ENCODE measurements at places on chromosomes 7 and 10.

GRCh38 chr7:1533547-1534329 is 3.2 kb downstream of the MAFK start:
- peak; percentile 36 for DNase-seq

- no peak for DNase-seq
Measured at GRCh38 chr7:83455612-83456011, 193.3 kb downstream of the SEMA3E start.

DNA sequence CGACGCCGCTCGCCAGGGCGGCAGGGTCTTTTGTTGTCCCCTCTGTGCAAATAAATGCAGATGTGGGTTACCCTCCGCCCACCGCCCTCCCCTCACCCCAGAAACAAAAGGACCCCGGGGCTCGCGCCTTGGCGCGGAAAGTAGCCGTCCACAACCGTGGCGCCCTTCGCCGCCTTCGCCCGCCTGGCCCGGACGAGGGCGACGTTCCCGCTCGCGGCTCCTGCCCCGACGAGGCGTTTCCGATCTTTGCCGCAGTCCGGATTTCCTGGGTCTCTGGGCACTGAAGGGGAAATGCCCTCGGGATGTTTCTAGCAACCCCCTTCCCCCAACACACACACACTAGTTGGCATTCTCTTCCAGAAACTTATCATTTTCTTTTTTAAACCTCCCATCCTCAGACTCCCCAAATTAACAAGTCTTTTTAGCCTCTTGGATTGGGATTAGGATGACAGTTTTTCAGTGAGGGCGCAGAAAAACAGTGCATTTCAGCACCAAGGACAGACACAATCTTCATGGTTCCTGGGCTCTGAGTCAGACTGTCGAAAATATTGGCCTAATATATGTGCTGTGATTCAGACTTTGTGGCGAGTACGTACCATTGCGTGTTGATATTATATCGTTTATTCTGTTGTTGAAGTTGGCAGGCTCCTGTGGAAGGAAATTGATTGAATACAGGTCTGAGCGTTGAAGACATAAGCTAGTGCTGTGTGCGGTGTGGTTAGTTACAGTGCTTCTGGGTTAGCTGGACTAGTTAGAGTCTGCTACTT is 771 bp downstream of the PHYHIPL start:
- no peak for DNase-seq

GRCh38 chr7:132100981-132101380 is 475.3 kb downstream of the PLXNA4 start:
- DNase-seq, result no peak

DNA sequence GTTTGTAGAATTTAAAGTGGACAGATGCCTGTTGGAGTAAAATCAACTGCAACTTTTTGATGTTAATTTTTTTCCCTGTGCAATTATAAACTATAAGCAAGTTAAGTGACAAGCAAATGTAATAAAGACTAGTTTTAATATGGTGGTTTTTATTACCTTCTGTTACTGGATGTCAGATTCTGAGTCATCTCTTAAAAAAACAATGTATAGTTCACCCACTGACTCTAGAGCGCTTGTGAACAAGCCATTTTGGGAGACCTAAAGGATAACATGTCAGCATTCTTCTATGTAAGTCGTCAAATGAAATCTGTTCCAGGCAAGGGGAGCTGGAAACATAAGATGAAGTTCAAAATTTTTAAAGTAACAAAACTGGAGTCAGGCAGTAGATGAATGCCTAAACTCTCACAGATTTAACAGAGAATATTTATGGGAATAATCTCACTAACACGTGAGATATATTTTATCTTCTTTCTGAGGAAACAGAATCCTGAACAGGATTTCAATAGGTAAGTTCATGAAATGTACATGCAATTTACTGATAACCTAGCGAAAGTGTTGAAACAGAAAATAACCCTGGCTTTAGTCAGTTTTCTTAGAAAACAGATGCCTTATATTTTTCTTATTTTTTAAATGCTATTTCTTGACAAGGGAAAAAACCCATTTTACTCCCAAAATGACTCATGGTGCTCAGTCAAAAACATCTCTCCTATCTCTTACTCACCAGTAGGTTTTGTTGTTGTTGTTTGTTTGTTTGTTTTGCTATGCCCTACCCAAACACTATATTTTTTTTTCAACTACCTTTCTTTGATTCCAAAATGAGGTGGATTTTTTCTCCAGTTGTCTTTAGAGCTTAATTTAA is 91.7 kb downstream of the SLC39A12 start:
- DNase-seq, result no peak

- no peak for DNase-seq
Measured at GRCh38 chr7:82234457-82235049, 209.0 kb downstream of the CACNA2D1 start.

- DNase-seq, result no peak
Measured at GRCh38 chr7:55107946-55108345, 89.1 kb downstream of the EGFR start.

DNA sequence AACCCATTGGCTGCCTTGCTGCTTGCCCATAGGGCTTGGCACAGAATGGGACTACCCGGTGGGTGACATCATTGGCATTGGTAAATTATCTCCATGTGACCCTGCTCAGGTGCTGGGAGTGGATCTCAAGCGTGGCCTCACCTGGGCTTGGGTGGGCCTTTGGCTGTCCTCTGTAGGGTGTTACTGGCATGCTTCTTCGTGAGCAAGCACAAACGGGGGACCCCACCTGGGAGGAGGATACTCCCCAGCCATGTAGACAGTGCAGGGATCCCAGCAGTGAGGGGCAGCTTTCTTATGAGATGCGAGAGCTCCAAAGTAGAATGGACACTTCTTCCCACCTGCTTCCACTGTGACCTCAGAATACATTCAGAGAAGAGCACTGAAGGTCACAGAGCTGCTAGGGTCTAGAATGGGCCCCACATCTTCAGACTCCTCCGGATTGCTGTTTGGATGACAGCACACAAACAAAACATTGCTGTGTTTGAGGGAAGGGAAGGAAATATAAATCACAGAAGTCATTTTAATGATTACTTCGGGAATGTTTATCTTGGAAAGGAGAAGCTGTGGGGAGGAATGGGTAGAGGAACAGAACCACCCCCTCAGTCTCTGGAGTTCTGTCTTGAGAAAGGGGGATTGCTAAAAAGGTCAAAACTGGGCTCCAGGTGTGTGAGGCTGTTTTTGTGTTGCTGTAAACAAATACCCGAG is 75.9 kb downstream of the SH2D4B start:
- DNase-seq, result no peak
